ENCODE measurements at places on chromosomes 11 and 22.

GRCh38 chr11:133160754-133161153 is 371.5 kb downstream of the OPCML start:
- DNase-seq = no peak

DNA sequence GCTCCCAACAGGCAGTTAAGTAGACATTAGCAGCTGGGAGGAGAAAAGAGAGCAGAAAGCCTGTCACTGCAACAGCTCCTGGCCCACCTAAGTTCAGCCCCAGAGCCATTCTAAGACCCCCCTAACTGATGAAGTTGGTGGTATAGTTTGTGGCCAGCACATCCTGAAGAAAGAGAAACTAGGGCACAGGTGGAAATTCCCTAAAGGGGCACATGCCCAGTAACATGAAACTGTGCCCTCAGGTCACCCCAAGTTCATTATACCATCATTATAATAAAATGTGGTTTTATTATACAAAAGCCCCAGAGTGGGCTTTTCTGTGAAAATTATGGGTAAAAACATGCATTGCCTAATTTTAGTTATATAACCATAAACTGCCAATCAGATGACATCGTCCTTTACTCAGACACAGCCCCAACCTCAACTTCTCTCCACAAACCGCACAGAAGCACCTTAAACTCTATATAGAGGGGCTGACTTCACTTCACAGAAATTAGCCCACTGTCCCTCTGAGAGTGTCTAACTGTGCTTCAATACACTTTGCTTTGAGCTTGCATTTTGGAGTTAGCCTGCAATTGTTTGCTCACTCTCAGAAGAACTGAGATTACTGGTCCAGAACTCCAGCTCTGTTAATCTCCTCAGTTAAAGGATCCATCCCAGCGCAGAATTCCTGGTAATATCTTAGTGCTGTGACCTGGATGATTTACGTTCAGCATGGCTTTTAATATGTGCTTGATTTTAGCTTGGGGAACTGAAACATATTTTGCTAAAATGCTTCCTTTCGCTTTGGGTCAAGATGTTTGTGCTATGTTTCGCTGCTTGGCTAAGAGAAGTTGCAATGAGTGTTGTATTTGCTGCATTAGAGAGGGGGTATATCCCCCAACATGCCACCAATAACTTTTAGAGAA is 1.8 kb upstream of the APOL3 start:
- no peak for DNase-seq

GRCh38 chr22:50415426-50415825 is 59.4 kb downstream of the SBF1 start:
- DNase-seq = no peak

GRCh38 chr11:15201586-15201985 is 86.9 kb downstream of the INSC start:
- no peak for DNase-seq

GRCh38 chr22:34599567-34599966 is 466.4 kb upstream of the ISX start:
- DNase-seq = no peak

DNA sequence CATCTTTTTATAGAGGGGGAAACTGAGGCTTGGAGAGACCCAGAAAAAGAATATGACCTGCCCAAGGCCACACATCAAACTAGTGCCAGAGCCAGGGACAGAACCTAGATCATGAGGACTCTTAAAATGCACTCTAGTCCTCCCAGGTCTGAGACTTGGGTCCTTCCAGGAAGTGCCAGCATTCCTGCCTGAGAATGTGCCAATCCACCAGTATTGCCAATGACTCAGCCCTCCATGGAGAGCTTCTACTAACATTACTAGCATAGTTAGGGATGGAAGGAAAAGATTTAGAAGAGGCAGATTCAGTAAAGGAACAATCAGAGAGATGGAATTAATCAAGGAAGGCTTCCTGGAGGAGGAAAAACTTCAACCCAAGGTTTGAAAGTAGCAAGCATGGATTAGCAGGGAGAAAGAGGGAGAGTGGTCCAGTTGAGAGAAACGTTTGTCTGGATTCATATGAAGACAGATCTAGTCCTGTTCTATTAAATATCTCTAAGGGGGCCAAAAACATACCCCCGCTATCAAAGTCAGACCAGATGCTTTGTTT is 20.1 kb upstream of the SMIM35 start:
- DNase-seq = no peak

DNA sequence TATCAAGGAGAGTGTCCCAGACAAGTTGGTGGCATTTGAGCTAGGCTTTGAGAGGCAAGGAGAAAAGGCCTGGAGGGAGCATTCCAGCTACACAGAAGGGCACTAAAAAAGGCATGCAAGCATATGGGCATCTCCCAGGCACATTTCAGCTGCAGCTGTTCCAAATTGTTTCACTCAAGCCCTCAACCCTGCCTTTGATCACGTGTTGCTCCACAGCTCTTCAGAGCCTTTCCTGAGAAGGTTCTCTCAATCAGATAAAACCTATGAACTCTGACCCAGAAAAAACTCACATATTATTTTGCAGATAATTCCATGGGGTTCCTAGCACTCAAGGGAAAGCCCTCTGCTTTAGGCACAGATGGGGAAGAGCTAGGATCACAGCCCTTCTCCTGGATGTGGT is 24.4 kb upstream of the HSPA8 start:
- no peak for DNase-seq

DNA sequence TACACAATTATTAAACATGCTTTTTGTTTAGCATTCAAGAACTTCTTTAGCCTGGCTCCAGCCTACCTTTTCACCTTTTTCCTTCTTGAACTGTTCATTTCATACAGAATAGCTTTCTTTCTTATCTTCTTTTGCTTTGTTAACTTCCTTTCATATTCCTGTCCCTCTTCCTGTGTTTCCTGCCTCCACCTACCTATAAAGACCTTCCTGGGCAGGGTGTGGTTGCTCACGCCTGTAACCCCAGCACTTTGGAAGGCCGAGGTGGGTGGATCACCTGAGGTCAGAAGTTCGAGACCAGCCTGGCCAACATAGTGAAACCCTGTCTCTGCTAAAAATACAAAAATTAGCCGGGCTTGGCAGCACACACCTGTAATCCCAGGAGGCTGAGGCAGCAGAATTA is 22.9 kb downstream of the CAPRIN1 start:
- DNase-seq = no peak

DNA sequence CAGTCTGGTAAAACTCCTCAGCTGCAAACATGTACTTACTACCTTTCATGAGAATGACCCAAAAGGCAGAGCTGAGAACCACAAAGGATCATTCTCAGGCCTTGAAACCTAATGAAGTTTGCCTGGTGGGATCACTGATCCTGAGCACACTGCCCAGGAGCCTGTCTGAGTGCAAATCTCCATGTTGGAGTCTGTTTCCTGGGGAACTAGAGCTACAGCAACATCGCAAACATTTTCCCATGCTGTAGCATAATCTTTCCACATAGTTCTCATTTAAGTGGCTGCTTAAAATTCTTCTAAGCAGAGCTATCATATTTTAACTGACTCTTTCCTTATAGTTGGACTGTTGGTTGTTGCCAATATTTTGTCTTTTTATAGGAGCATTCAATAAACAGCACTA is 58.5 kb downstream of the GUCY1A2 start:
- DNase-seq = no peak

- no peak for DNase-seq
Measured at GRCh38 chr11:111814106-111814505, 47.9 kb upstream of the PPP2R1B start.

DNA sequence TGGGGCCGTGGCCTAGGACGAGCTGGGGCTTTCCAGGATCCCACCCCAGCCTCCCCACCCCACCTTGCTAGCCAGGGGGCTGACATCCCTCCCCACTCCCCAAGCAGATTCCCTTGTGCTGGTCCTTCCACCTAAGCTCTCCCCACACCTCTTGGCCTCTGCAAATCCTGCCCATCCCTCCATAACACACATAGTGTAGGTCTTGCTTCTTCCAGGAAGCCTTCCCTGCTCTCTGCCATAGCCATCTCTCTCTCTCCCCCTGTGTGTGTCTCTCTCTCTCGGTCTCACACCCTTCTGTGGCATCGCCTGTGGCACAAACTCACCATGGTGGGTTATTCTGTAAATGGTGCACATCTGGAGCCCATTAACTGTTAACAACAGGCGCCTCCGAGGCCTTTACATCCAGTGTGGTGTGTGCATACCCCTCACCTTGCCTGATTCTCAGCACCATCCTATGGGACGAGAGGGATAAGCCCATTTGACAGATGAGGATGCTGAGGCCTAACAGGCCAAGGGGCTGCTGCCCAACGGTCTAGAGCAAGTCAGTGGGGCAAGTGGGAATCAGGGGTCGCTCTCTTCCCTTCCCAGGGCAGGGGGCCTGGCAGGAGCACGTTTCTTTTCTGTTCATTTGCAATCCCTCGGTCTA is 22.2 kb upstream of the PICK1 start:
- no peak for DNase-seq

DNA sequence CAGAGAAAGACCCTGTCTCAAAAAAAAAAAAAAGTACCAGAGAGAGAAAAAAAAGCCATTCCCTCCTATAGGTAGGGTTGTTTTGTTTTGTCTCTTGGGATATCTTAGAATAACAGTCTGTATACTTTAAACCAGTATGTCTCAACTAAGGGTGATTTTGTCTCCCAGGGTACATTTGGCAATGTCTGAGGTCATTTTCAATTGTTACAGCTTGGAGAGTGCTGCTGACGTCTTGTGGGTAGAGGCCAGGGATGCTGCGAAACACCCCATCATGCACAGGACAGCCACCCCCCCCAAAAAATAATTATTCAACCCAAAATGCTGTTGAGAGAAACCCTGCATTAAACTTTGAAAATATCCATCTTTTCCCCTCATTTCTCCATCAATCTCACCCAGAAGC is 56.1 kb upstream of the CRTAM start:
- DNase-seq = no peak

- DNase-seq = no peak
Measured at GRCh38 chr11:108534274-108534882, 36.2 kb upstream of the POGLUT3 start.

- DNase-seq = no peak
Measured at GRCh38 chr22:47218671-47219070, 456.2 kb downstream of the TBC1D22A start.

DNA sequence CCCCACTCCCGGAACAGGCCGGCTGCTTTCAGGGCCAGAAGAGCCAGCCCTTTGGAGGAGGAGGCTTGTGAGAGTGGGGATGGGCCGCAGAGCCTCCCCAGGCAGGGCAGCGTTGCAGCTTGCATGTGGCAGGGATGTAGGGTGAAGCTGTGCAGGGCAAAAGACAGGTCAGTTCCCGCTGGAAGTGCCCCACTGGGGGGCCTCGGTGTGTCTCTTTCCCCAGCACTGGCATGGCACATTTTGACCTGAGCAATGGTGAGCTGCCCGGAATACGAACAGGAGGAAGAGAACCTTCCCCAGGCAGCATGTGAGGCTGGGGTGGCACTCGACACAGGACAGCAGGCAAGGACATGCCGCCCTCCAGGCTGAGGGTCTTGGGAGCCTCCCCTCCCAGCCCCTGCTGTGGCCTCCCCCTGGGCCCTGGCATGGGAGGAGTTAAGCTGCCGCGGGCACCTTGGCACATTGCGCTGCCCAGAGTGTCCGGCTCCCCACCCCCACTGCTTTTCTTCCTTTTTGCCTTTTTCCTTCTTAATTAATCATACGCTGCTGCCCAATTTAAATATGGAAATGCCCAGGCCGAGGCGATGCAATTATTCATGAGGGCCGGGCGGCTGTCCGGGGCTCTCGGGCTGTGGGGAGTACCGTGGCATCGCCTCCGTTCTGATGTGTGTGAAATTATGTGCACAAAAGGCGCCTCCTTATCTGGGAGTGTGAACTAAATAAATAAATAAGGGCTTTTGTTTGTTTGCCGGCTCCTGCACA is 76.0 kb upstream of the WNT7B start:
- no peak for DNase-seq

DNA sequence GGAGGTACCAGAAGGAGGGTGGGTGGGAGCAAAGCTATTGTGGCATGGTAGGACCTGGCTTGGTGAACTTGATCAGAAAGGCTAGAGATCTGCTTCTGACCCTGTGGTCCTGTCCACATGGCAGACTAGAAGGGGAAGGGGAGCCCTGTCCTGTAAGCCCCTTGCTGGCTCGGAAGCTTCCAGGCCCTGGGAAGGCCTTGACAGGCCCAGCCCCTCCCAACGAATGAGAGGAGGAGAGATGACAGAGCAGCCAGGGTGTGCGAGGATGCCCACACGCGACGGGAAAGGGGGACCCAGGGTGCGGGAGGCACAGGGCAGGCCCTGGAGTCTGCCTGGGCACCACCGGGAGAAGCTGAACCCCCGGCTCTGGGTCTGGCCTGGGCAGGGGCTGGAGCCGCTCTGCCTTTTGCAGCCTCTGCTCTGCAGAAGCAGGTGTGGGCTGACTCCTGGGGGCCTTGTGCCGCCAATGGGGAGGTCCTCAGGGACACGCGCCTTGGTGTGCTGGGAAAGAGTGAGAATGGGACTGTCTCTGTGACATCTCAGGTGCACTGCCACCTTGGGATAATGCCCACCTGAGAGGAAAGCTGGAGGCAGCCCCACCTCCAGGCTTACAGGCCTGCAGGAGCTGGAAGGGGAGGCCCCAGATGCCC is 1447.5 kb downstream of the BRD1 start:
- DNase-seq = no peak

- no peak for DNase-seq
Measured at GRCh38 chr11:75320046-75320618, 31.3 kb downstream of the ARRB1 start.

DNA sequence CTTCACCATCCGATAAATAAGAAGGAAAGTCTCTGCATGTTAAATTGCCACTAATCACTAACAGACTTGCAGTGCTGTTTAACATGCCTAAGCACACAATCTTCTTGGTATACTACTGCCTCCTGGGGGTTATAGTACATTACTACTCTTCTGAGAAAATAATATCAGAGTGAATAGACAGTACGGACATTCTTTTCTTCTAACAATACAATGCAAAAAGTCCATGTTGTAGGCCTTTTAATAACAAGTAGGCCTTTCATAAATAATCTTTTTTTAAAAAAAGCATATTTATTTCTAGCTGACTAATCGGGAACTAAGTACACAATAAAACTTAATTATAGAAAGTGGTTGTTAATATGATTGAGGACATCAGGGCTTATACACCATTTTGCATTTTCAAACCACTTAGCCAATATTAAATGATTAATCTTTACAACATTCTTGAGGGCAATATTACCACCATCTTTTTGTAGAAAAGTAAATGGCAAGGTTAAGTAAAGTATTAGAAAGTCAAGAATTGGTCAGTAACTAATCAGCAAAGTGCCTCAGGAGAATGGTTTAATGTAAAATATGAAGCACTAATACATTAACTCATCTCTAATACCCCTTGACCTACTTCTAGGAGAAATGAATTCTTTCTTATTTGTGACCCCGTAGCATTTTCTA is 84.7 kb downstream of the TTC28 start:
- no peak for DNase-seq

GRCh38 chr11:64058494-64058893 is 22.8 kb downstream of the FLRT1 start:
- DNase-seq = no peak

Data from activated CD4-positive, alpha-beta T cell treated with anti-CD3 and anti-CD28 coated beads, Interleukin-2, amount 50 U/mL, for 1 hour (primary cell).